Lower lobe of right lung (tissue), 2 donors: ENCODE measurements at places on chromosomes 2 and 18. TPM values are rescaled to one million over a fixed set of nuclear protein-coding genes. Genes with fewer than 3 reads are reported as not detected.

DSG4 gene
- total RNA-seq: not detected

ERBB4 gene
- total RNA-seq: 25.3 TPM

XIRP2 gene
- 0.18 TPM for total RNA-seq

UGT1A4 gene
- not detected for total RNA-seq

DPP10 gene
- 0.80 TPM for total RNA-seq

LOXHD1 gene
- total RNA-seq: 2.9 TPM

STAT4 gene
- total RNA-seq: 5.8 TPM

CTIF gene
- 54.8 TPM for total RNA-seq

TNS1 gene
- total RNA-seq: 505 TPM

DNAJC5G gene
- not detected for total RNA-seq

CRYGC gene
- total RNA-seq: not detected

PARD6G gene
- 7.3 TPM for total RNA-seq

DNA sequence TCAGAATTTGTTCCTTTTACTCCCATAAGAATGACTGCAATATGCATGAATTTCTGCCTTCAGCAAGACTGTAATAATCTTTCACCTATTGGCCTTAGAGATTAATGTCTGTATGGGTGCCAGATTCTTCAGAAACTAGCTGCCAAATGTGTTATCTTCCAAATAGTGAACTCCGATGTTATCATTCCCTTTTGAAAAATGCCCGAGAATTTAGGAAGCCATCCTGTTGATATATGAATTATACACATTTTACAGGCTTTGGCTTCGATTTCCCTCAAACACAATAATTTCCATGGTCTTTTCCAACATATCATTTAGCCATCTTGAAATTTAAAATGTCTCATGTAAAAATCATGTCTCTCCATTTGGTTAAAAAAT lies 101.5 kb downstream of the ZNF521 start:
- no peak overlapping the region for H3K4me3 ChIP-seq
- H3K27ac ChIP-seq: no peak overlapping the region
- H3K27me3 ChIP-seq: no peaks in the 10 kb centered on the region
- H3K4me1 ChIP-seq: peaks cover 6% of the 10 kb centered on the region
- H3K36me3 ChIP-seq: no peaks in the 10 kb centered on the region
- no peak for DNase-seq

DNA sequence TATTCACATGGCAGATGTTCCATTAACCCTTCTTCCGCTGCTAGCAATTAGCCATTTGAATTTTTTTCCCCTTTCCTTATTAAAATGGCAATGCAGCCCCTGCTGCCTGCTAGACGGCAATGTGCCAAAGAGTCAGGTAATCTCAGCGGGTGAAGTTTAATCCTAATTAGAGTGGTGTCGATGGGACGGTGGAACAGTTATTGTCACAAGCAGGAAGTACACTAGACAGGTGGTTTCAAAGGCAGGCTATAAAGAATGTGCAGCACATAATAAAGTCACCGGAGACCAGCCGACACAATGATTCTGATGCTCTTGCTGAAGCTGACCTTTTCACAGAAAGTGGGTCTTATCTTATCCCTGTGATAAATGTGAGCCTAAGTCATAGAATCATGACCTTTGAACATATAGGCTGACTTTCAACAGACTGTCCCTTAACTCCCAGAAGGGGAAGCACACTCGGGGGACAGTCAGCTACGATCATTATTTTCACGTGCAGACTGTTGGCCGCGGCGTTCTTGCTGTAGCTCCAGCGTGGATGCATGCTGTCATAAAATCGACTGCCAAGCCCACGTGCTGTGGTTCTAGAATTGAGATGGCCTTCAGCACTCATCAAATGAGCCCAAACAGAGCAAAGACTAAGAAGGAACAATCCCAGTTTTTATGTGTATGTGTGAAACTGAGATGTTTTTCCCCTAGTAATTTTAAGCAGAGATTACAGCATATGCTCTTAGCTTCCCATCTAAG lies 926.2 kb upstream of the SOX11 start:
- no peak overlapping the region for H3K27ac ChIP-seq
- no peak for DNase-seq
- no peak overlapping the region for H3K4me3 ChIP-seq
- H3K27me3 ChIP-seq: no peaks in the 10 kb centered on the region

DNA sequence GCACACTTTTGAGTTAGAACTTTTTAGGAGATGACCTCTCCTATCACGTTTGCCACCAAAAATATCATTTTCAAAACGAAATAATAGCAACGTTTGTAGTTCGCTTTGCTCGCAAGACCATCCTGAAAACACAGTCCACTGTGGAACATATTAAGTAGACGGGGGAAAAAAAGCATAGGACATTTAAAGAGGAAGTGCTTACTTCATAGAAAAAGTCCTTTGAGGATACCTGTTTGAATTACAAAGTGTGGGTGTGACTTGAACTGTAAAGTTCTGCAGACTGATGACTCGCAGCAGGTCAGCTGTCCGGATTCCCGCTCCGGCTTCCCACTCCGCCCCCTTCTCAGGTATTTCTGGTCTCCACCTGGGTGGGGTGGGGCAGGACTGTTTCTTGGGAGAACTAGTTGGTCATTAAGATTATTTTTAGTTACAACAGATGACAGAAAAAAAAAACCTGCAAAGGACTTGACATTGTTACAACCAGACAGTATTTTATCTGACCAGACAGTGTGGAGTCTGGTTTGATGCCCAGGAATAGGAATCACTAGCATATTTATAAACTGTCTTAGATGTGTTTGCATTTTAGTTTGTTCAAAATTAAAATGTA lies 13.3 kb downstream of the CNOT11 start:
- H3K4me1 ChIP-seq: no peaks in the 10 kb centered on the region
- DNase-seq: peak; percentile 52
- H3K27ac ChIP-seq: no peak overlapping the region
- peaks cover 98% of the 10 kb centered on the region for H3K36me3 ChIP-seq

GRCh38 chr2:21103274-21103891 lies 20.4 kb upstream of the TDRD15 start:
- H3K27me3 ChIP-seq: no peaks in the 10 kb centered on the region
- DNase-seq: no peak
- H3K4me3 ChIP-seq: no peak overlapping the region
- H3K4me1 ChIP-seq: no peaks in the 10 kb centered on the region
- H3K27ac ChIP-seq: no peak overlapping the region

DNA sequence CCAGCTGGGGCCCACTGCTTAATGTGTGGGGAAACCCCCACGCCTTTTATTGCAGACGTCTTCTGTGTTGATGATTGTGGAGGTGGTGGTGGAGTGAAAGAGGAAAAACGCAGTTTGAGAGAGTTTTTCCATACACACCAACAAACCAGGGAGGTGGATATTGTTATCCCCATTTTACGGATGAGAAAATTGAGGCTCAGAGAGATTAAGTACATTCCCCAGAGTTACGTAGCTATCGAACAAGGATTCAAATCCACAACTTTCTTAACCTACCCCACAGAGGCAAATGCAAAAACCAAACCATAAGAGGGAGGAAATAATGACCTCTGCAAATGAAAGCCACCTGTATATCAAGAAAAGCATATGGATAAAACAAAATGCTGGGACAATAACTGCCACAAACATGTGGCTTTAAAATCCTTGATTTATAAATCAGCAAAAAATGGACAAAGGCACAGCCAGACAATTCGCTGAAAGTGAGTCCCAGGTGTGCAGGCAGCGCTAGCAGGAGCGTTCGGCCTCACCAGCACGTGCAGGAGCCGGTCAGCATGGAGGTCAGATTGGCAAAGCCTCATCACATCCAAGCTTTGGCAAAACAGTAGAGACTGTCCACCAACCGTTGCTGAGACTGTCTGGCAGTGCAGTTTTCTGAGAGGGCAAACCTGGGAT lies 12.6 kb upstream of the RAB17 start:
- H3K36me3 ChIP-seq: no peaks in the 10 kb centered on the region
- H3K27me3 ChIP-seq: no peaks in the 10 kb centered on the region
- H3K4me1 ChIP-seq: peaks cover 26% of the 10 kb centered on the region
- peak overlapping the region; percentile 75 for H3K27ac ChIP-seq
- peak overlapping the region; percentile 10 for H3K4me3 ChIP-seq

- no peaks in the 10 kb centered on the region for H3K4me1 ChIP-seq
- H3K4me3 ChIP-seq: no peak overlapping the region
- DNase-seq: no peak
- no peak overlapping the region for H3K27ac ChIP-seq
Measured at GRCh38 chr2:170122883-170123547, 54.9 kb upstream of the MYO3B start.

DNA sequence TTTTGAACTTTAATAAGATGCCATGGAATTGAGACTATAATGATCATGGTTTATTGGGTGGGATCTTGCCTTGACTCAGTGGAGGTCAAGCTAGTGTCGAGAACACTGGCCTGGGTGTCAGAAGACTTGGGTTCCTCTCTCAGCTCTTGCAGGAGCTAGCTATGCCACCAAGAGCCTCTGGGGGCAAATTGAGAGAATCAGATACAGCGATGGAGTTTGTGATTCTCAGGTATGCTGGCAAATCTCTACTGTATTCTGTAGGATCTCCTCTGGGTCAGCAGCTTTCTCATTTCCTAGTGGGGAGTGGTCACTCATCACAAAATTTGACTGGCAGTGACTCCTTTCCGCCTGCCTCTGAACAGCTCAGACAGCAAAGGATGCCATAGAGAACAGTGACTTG lies 477.0 kb downstream of the RNF144A start:
- no peak for DNase-seq
- no peaks in the 10 kb centered on the region for H3K4me1 ChIP-seq
- H3K36me3 ChIP-seq: no peaks in the 10 kb centered on the region
- H3K27ac ChIP-seq: no peak overlapping the region
- no peaks in the 10 kb centered on the region for H3K27me3 ChIP-seq

- H3K36me3 ChIP-seq: peaks cover 17% of the 10 kb centered on the region
- no peaks in the 10 kb centered on the region for H3K27me3 ChIP-seq
- no peak for DNase-seq
- H3K4me3 ChIP-seq: no peak overlapping the region
Measured at GRCh38 chr2:134366359-134366758, 112.5 kb downstream of the MGAT5 start.

DNA sequence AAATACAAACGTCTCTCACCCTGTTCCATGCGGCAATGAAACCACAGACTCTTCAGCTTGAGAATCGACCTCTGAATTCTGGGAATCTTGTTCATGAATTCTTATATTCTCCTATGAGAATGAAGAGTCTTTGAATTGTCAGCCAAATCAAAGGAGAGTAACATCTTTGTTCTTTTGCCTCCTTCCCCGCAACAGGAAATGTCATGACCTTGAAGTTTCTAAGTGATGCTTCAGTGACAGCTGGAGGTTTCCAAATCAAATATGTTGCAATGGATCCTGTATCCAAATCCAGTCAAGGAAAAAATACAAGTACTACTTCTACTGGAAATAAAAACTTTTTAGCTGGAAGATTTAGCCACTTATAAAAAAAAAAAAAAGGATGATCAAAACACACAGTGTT lies 21.8 kb downstream of the TNFAIP6 start:
- no peaks in the 10 kb centered on the region for H3K4me1 ChIP-seq
- no peak overlapping the region for H3K27ac ChIP-seq
- H3K4me3 ChIP-seq: no peak overlapping the region
- no peaks in the 10 kb centered on the region for H3K27me3 ChIP-seq

GRCh38 chr2:172182624-172183023 lies 79.9 kb upstream of the DLX2 start:
- DNase-seq: no peak
- H3K27ac ChIP-seq: no peak overlapping the region
- H3K4me3 ChIP-seq: no peak overlapping the region
- H3K27me3 ChIP-seq: no peaks in the 10 kb centered on the region
- no peaks in the 10 kb centered on the region for H3K36me3 ChIP-seq

DNA sequence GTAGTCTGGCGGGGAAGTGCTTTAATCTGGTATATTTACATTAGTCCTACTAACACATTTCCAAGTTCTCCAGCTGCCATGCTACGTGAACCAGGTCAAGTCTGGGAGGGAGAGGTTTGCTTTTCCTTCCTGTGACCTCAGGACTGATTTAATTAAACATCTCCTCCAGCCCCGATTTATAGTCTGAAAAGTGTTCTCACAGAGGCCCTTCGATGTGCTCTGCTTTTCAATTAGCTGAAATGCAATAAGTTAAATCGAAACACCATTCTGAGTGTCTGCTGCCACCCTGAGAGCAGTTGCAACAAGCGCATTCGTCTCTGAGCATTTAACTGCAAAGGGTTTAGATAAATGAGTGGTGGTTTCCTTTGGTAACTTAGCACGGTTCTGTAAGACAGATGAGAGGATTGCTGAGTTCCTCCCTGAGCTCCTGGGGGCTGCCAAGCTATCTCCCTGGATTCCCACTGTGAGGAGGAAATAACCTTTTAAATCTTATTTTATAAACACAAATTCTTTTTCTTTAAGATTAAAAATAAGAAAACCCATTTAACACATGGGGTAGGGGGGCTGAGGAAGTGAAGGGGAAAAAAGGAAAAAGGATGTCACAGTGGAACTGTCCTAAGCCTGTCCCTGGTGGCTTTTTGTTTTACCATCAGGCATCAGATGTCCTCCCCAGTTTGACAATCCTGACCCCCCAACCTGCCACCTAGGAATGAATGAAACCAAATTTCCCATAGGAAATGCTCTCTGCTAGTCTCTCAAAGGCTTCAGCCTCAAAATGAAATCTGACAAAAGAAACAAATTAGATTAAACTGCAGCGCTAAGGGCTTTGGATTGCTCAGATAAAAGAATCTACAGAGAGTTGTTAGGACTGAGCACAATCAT lies 56.5 kb upstream of the CREB1 start:
- H3K36me3 ChIP-seq: no peaks in the 10 kb centered on the region
- H3K27ac ChIP-seq: no peak overlapping the region
- H3K27me3 ChIP-seq: no peaks in the 10 kb centered on the region
- peaks cover 25% of the 10 kb centered on the region for H3K4me1 ChIP-seq
- peak overlapping the region; percentile 12 for H3K4me3 ChIP-seq

- DNase-seq: no peak
- no peak overlapping the region for H3K4me3 ChIP-seq
- no peaks in the 10 kb centered on the region for H3K4me1 ChIP-seq
Measured at GRCh38 chr2:142280831-142281230, 150.0 kb upstream of the LRP1B start.

GRCh38 chr2:1480671-1481076 lies 67.4 kb downstream of the TPO start:
- no peak overlapping the region for H3K4me3 ChIP-seq
- H3K27me3 ChIP-seq: no peaks in the 10 kb centered on the region
- H3K4me1 ChIP-seq: no peaks in the 10 kb centered on the region
- no peak for DNase-seq

GRCh38 chr2:234462218-234462992 lies 34.5 kb downstream of the ARL4C start:
- H3K27ac ChIP-seq: no peak overlapping the region
- peaks cover 6% of the 10 kb centered on the region for H3K4me1 ChIP-seq
- no peaks in the 10 kb centered on the region for H3K27me3 ChIP-seq
- H3K4me3 ChIP-seq: no peak overlapping the region

GRCh38 chr2:181185948-181186347 lies 205.5 kb downstream of the UBE2E3 start:
- H3K27me3 ChIP-seq: no peaks in the 10 kb centered on the region
- no peak for DNase-seq
- no peaks in the 10 kb centered on the region for H3K4me1 ChIP-seq
- no peak overlapping the region for H3K4me3 ChIP-seq
- H3K36me3 ChIP-seq: no peaks in the 10 kb centered on the region
